NCI-H82 (cell line): ENCODE measurements at places on chromosomes 2 and 18.

- DNase-seq = no peak
Measured at GRCh38 chr2:70367722-70368323, 66.0 kb upstream of the FAM136A start.

GRCh38 chr2:127193967-127194280 is 26.2 kb downstream of the CYP27C1 start:
- no peak for DNase-seq

GRCh38 chr2:17969661-17970060 is 91.2 kb downstream of the KCNS3 start:
- DNase-seq = no peak

DNA sequence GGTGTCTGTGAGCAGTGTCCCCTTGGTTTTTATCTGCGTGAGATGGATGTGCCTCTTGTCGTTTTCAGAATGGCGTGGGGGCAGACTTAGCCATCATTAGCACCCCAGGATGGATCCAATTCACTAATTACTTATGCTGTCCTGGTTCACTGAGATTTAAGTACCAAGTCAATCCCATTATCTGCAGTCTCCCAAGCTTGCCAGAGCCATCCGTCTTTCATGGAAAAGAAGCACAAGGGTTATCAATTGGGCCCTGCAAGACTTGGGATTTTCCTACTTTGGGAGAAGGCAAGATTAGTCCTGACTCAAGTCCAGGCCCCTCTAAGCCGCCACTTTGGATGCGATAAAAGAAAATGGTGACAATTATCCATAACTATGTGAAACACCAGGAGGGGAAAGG is 404.0 kb downstream of the TMEM182 start:
- DNase-seq = peak; percentile 98

- no peak for DNase-seq
Measured at GRCh38 chr2:128686497-128686859, 367.8 kb upstream of the HS6ST1 start.

GRCh38 chr2:203016716-203017115 is 2.0 kb downstream of the NBEAL1 start:
- DNase-seq = no peak

DNA sequence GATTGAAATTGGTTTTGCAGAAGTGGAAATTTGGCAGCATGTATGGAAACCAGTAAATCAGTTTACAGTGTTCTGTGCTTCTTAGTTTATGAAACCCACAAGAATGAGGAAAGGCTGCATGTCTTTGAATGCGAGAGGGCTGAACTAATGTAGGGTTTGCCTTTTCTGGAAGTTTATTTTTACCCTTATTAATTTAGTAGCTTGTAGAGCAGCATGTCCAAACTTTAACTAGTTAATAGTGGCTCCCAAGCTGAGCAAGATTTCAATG is 50.4 kb downstream of the LDLRAD4 start:
- DNase-seq = no peak

GRCh38 chr2:219658196-219658846 is 30.9 kb downstream of the SLC4A3 start:
- no peak for DNase-seq

DNA sequence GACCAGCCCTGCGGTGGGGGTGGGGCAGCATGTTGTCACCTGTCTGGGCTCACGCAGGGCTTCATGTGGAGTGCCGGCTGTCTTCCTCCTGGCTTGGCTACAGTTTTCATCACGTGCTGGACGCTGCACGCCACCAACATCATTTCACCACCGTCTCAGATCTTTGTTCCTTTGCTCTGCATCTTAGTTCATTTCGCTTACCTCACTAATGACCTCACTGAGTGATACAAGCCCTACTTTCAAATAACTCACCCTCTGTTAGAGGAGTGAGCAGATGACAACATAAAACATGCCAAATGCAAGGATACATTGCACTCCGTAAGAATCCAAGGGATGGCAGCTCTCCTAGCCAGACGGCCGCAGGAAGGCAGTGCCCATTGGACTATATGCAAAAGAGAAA is 527.5 kb downstream of the GALR1 start:
- no peak for DNase-seq

DNA sequence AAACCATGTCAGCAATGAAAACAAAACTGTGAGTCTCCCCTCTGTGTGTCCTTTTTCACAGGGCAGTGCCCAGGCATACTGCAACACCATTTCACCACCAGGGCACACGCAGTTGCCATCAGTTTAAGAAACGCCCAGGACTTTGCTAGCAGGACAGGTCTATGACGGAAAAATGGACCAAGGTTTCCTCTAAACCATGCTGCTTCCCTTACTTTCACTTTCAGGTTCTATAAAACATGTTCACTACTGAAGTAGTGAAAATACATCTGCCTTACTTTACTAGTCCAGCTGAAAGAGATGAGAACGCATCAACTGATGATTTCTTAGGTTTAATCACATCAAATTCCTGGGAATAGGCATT is 110.5 kb downstream of the TCF4 start:
- no peak for DNase-seq

DNA sequence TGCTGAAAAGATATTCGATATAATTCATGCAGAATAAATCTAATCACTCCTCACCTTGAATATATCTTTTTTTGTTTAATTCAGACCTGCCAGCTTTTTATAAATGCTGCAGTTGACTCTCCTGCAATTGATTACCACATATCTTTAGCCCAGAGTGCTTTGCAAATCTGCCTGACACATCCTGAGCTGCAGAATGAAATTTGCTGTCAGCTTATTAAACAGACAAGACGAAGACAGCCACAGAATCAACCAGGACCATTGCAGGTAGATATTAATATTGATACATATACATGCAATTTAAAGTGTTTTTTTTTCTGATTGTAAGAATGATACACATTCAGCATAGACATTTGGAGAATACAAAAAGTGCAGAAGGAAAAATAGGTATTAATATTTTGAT is 35.6 kb upstream of the DYNC2LI1 start:
- no peak for DNase-seq

DNA sequence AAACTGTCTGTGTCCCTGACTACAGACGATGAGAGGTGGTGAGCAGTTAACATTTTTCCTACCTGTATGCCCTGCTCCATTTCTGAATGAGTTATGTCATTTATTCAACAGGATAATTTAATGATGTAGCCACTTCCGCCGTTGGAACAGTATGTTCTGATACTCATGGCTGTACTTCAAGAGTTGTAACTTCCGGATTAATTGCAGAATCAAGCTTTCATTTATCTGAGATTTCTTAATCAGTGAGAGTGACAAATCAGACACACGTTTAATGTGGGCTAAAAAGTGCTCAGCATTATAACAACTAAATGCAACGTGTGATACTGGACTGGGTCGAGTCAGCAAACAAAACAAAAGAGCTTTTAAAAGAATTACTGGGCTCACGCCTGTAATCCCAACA is 107.7 kb downstream of the KCTD1 start:
- DNase-seq = no peak

DNA sequence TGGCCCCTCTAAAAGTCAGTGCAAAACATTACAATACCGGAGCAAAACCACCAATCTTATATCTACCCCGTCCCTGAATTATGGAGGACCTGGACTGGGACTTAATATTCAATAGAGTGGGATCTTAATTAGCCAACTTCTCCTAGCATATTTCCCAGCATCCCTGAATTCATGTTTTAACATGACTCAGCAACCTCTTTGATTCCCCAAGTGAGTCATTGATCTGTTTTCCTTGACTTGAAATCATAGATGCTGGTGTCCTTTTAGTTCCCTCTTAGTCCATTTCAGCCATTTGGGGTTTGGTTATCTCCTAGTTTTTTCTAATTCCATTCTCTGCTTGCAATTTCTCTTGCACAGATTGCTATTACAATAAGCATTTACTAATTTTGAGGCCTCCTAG is 677.7 kb upstream of the CELF4 start:
- no peak for DNase-seq

- DNase-seq = no peak
Measured at GRCh38 chr2:193251909-193252308, 1057.2 kb upstream of the TMEFF2 start.

- DNase-seq = no peak
Measured at GRCh38 chr18:30522288-30522929, 520.1 kb downstream of the DSC3 start.

GRCh38 chr2:109370399-109371035 is 241.5 kb downstream of the SH3RF3 start:
- no peak for DNase-seq

GRCh38 chr2:198697794-198698193 is 759.9 kb downstream of the SATB2 start:
- DNase-seq = no peak

DNA sequence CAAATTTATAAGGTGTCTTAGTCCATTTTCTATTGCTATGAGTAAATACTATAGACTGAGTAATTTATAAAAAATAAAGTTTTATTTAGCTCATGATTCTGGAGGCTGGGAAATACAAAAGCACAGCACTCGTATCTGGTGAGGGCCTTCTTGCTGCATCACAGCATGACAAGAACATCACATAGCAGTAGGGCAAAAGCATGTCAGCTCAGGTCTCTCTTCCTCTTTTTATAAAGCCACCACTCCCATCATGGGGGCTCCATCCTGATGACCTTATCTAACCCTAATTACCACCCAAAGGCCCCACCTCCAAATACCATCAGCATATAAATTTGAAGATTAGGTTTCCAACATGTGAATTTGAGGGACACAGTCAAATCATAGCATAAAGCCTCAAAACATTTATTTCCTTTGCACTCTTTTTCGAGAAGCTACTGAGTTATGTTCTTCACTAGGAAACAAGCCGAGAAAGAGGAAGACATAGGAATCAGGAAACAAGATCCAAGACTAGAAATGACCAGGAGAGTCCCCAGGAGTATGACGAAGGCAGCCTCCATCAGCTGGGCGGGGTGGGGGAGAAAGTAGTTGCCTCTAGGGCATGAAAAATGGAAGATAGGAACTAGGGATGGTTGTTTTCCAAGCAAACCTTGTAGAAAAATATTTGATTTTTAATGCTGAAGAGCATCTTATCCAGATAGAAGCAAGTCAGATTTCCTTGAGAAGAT is 24.1 kb upstream of the NABP1 start:
- no peak for DNase-seq

DNA sequence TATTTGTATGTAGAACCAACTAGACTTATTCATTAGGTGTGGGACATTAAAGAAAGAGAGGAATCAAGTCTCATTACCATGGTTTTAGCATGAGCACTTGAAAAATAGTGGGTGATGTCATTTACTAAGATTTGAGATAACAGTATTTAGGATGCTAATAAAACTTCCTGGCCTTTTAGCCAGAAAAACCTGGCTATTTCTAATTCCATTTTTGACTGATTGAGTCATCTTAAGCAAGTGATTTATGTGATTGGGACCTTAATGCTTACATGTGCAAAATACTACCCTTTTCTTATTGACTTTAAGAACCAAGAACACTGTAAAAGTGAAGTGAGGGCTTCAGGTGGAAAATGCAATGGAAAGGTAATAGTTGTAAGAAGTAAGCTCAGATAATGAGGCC is 196.8 kb upstream of the SESTD1 start:
- DNase-seq = no peak

DNA sequence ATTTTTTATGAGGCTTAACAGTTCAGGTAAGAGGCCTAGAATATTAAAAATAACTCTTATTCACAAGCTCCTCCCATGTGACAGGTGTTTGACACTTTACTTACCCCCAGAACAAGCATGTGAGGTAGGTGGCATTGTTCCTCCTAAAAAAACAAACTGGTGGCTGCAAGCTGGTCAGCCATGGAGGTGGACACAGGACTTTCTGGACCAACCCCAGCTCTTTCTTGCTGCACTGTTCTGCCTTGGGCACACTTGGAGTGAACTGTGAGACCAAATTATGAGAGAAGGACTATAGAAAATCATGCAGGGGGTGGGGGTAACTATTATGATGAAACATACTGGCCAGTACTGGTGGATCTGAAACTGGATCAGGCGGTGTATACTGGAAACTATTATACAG is 56.6 kb downstream of the PTPRM start:
- no peak for DNase-seq

- no peak for DNase-seq
Measured at GRCh38 chr2:100554798-100555407, 7.9 kb upstream of the PDCL3 start.

- DNase-seq = no peak
Measured at GRCh38 chr2:236794176-236794957, 224.7 kb downstream of the ACKR3 start.

DNA sequence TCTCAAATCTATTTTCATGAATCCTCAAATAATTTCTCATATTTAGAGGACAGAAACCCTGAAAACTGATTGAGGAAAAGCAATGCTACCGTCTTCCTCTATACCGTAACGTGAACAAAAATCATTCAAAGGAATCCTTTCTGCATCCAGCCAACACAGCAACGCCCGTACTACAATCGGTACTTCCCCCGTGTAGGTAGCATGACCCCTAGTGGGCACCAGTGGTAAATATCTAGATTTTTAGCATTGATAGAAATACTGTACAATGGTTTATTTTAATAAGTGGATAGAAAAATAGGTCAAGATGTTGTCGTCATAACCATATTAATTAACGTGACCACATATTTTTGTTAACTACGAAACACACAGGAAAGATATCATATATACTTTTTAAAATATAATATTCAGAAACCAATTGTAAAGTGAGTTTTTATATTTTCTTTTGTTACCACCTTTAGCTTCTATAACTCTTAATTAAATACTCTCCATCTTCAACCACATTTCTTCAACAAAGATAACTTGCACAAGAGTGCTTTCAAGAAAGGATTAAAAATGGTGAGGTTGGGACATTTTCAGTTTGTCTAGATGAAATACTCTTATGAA is 194.1 kb downstream of the SS18 start:
- DNase-seq = peak; percentile 76

- DNase-seq = no peak
Measured at GRCh38 chr2:79432731-79433146, 80.1 kb upstream of the CTNNA2 start.
